Stimulated activated CD8-positive, alpha-beta memory T cell treated with anti-CD3 and anti-CD28 coated beads, Interleukin-15, amount 100 ng/mL, for 24 hours (primary cell): ENCODE measurements at places on chromosomes 7 and 10.

DNA sequence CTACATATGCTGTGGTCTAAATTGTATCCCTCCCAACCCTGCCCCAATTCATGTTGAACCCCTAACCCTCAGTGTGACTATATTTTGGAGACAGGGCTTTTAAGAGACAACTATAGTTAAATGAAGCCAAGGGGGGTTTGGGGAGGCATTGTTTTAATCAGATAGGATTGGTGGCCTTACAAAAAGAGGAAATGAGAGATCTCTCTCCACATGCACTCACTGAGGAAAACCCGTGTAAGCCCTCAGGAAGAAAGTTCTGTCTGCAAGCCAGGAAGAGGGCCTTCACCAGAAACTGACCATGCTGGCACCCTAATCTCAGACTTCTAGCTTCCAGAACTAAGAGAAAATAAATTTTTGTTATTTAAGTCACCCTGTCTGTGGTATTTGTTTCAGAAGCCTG is 276.7 kb downstream of the KIF20B start:
- DNase-seq = no peak

DNA sequence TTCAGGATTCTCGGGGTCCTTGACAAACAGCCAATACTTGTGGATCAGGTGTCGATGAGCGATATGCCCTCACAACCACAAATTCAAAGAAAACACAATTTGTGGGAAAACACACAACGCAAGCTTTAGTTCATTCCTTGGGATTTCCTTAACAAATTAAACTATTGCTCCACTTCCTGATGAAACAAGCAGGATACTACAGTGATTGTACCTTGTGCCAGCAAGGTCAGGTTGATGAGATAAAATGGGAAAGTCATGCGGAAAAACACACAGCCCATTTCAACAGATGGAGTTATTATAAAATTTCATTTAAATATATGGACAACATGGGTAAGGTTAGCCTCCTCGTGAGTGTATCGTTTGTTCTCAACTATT is 8.8 kb upstream of the RHOBTB1 start:
- DNase-seq = no peak

GRCh38 chr10:121813211-121813815 is 114.5 kb downstream of the ATE1 start:
- DNase-seq = no peak

DNA sequence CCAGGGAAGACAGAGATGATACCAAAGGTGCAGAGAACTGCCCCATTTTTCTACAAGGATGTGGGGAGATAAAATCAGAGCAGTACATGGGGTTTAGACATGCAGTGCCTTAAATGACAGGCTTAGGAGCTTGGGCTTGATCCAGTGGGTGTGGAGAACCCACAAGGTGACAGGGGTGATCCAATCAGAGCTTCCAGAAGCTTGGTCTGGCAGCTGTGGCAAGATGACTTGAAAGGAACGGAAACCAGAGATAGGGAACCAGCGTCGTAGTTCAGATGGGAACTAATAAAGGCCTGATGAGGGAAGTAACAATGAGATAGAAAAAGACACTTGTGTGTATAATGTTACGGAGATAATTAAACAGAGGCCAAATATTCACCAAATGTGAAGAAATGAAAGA is 80.7 kb downstream of the SLC37A3 start:
- no peak for DNase-seq

DNA sequence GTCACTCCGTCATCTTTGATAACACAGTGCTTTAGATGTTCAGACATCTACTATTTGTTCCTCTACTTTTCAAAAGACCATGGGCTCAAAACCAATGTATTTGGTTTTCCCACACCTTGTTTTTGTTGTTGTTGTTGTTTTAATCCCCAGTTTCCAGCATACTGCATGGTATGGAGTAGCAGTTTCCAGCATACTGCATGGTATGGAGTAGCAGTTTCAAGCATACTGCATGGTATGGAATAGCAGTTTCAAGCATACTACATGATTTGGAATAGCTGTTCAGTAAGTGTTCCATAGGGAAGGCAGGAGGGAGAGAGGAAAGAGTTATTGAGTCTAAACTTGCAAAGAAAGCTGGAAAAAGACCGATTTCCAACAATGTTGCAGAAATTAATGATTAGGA is 314.3 kb upstream of the PRKCQ start:
- DNase-seq = no peak

GRCh38 chr10:113541549-113541927 is 11.3 kb upstream of the HABP2 start:
- DNase-seq = no peak

GRCh38 chr10:77328272-77328816 is 309.3 kb downstream of the KCNMA1 start:
- DNase-seq = no peak

DNA sequence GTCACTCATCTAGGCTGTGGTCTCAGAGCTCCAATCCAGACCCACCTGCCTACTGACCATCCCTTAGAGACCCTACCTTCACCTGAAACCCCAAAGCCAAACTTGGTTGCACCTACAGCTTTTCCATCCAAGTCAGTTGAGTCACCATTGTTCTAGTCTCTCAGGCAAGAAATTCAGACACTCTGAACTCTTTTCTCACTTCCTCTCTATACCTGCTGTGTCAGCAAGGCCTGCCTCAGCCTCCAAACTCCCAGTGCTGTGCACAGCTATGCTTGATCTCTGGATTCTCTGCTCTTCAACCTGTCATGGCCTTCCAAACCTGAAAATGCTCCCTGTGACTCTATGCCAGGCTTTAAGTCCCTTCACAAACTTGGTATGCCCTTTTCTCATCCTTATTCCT is 47.4 kb upstream of the MTURN start:
- no peak for DNase-seq

GRCh38 chr10:58291538-58292174 is 22.7 kb downstream of the CISD1 start:
- no peak for DNase-seq

- no peak for DNase-seq
Observed at GRCh38 chr7:140440593-140440992, 36.7 kb downstream of the RAB19 start.

DNA sequence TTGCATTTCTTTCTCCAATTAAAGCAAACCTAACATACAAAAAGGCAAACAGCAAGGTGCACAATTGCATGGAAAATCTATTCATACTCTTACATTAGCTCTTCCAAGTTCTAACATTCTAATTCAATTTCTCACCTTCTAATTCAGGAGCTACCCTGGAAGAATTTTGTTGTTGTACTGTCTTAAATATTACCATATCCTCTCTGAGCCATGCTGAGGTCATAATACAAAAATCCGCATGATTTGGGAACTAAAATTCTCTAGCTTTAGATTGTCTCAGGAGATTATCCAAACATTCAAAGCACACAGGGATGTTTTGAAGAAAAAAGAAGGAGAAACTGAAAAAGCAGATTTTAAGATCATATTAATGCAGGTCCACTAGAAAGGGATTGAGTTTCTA is 229.9 kb downstream of the KIAA1217 start:
- no peak for DNase-seq

GRCh38 chr7:126445991-126446390 is 806.8 kb downstream of the GRM8 start:
- DNase-seq = no peak

GRCh38 chr7:9097565-9098060 is 664.2 kb downstream of the NXPH1 start:
- DNase-seq = no peak

DNA sequence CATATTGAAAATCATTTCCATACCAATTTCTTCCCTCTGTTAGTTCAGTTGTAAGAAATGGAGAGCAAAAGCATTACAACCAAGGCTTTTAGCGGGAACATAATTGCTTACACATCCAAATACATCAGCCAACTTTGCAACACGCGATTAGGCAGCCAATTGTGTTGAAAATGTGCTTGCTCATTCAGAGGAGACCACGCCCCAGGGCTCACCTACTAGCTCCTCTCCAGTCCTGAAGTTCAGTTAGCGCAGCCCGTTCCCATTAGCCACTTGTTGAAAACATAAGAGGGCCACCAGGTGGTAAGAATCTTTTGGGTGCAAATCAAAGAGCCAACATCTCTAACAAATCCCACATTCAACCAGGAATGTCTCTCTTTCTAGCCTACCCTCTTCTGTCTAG is 213.2 kb upstream of the MDFIC start:
- DNase-seq = no peak

GRCh38 chr7:108037140-108037539 is 34.2 kb upstream of the LAMB1 start:
- no peak for DNase-seq

- DNase-seq = no peak
Observed at GRCh38 chr7:11758627-11759111, 73.3 kb downstream of the THSD7A start.

DNA sequence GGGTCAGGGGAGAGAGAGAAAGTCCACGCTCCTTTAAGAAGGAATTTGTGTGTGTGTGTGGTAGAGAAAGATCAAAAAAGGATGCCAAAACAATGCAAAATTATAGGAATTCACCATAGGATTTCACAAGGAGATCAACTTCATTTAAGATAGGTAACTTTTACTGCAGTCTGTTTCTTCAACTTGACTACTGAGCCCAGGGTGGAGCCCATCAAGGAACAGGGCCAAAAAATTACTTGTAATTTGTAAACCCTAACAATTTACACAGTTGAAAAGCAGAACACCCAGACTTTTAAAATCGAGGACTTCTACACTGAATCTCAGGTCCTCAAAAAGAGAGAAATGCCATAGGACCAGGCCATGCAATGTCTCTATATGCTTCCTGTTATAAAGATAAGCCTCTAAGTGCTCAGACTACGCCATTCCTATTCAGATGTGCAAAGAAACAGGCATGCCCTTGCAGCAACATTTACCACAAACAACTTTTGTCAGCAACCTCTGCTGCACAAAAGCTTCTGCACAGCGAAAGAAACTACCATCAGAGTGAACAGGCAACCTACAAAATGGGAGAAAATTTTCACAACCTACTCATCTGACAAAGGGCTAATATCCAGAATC is 10.6 kb upstream of the GIMAP4 start:
- DNase-seq = no peak

DNA sequence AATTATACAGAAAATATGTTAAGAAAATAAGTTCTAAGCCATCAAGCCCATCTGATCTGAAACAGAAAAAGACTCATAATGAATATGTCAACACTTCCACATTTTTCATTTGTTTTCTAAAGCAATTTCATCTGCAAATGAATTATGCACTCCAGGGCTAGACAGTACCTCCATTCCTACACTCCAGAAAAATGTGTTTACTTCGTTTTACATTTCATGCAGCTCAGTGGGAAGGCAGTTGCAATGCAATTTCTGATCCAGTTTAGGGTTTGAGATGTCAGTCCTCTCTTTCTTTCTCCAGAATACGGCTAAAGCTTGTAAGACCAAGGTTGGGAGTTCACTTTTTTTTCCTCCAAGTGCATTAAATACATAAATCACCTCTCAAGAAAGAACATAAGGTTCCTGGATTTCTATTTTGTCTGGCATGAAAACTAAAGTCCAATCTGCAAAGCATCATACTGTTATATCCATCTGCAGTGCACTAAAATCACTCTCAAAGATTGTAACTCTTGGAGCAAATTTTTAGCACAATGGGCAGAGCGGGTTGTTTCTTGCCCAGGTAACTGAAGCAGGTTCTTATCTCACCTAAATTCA is 348.8 kb upstream of the C7orf33 start:
- no peak for DNase-seq

- no peak for DNase-seq
Observed at GRCh38 chr7:5629941-5630340, 151.5 kb downstream of the RNF216 start.

GRCh38 chr10:71927776-71928592 is 36.2 kb upstream of the CHST3 start:
- no peak for DNase-seq

GRCh38 chr7:11188529-11189310 is 215.0 kb downstream of the PHF14 start:
- no peak for DNase-seq

- no peak for DNase-seq
Observed at GRCh38 chr7:113217314-113217713, 99.0 kb upstream of the SMIM30 start.

DNA sequence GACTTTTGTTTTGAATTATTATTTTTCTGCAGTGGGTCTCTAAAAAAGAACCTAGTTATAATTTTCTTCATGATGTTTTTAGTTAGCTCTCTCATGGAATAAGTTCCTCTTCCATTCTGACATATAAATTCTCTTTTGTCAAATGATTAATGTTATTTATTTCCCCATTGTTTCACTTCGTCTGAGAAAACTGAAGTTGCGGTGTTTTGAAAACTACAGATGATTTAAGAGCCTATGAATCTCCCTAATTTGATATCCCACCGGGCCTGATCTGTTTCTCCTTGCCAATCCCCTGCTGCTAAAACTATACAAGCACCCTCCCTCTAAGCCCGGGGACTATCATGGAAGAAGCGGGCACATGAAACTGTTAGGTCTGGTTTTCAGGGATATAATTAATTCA is 41.4 kb downstream of the HTR7 start:
- DNase-seq = no peak

DNA sequence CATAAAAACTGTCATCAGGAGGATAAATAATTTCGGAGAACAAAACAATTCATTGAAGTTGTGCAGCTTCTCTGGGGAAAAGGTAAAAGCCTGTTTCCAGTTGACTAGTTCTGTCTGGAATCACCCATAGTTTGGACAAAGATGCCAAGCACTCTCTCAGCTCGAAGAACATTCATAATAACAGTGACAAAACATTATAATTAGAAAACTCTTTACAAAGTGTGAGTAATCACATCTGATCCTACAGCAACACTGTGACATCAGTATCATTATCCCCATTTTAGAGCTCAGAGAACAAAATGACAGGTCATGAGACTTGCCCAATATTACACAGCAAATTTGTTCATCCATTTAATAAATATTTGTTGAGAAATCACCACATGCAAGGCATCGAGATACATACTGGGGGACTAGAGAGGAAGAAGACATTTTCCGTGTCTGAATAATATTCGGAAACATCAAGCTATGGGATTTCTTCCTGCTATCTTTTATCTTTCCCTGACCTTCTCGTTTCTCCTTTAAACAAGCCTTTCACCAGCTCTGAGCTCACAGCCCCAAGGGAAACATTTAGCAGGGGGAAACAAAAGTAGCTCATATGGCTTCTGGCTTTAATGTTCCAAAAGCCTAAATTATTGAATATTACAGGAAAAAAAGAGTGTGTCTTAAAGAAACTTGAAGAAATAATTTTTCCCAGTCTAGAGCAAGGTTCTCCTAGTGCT is 123.3 kb upstream of the GHITM start:
- no peak for DNase-seq

DNA sequence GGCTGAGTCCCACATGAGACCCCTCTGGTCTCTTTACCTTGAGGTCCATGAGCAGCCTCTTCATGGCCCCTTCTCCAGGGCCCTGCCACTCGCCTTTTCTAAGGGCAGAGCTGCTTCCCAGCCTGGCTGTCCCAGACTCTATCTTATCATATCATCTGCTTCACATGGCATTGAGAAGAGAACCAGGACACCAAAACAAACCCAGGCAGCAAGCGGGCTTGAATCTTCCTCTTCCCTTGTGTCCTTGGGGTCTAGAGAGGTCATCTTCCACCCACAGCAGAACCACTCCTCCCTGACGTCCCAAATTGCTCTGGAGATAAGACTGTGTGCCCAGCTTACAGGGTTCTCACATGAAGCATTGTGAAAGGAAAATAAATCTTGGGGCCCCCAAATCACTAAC is 261.3 kb upstream of the AUTS2 start:
- no peak for DNase-seq

- DNase-seq = no peak
Observed at GRCh38 chr10:103789771-103790201, 65.6 kb downstream of the SH3PXD2A start.
